IPS-NIHi11 (cell line): ENCODE measurements at places on chromosomes 1 and 21.

DNA sequence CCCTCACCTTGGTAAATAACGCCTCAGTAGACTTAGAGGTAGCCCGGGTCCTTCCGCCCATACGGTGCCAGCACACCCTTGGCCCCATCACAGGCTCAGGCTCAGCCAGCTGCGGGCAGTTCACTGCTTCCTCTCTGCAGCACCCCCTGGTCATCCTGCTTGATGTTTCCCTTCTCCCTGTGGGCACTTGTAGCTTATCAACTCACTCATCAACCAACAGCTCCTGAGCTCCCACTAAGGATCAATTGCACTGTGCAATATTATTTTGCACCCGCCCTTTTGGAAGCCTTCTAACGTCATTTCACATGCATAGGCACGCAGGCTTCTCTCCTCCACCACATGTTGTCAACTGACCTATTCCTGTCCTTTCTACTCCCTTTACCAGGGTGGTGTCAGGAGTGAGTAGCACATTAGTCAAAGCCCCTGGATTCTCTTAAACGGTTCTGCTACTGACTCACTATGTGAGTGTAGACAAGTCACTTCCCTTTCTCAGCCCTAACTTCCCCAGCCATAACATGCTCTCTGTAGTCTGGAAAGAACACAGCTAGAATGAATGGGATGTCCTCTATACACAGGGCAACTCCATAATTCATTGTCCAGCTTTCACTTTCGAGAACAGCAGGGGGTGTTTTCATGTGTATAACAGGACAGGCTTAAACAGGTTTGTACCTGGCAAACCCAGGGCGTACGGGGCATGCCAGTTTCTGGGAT is 47.1 kb upstream of the IRF2BP2 start:
- DNase-seq = no peak

GRCh38 chr1:211825980-211826379 is 4.6 kb downstream of the LPGAT1 start:
- no peak for DNase-seq

- no peak for DNase-seq
These were observed 7.9 kb downstream of the AKT3 start for GRCh38 chr1:243842161-243842560.

DNA sequence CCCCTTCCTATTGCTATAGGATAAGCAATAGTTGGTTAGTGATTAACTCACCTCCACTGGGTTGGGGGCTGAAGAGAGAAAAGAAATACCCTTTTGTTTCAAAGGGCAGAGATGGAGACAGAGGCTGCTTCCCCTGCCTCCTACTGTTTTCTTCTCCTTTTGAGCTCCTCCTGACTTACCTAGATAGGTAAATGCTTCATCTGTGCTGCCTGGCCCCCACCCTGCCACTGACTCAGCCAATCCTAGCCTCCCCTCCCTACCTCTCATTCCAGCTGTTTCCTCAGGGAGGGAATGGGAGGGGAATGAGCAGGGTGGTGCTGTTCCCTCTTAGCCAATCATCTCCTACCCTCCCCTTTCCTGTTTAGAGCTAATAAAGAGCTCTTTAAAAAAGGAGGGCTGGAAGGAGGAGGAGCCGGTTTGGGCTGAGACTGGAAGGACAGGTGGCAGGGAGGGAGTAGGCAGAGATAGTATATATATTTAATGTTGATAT is at the start of gene C1orf116:
TSS of gene C1orf116 (minus strand) at position 229 of the 490 bp plus-strand sequence. CDS start 5,158 bp downstream, outside the sequence.
- DNase-seq = peak; percentile 95

GRCh38 chr1:219798283-219799030 is 129.9 kb downstream of the SLC30A10 start:
- DNase-seq = no peak

GRCh38 chr1:180966312-180966711 is 53.6 kb downstream of the KIAA1614 start:
- DNase-seq = no peak

DNA sequence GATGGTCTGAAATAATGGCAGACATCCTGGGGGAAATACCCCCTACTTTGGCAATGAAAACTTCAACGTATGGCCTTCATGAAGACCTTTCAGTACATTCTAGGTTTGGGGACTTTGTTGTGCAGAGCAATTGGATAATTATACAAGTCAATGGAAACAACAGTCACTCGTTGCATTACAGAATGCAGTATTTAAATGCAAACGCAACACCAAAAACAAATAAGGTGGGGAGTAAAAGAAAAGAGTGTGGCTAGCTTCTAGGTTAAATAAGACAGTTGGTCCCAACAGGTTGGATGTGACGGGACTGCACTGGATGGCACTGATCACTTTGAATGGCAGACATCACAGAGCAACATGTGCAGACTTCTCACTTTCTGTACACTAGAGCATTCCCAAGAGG is 358.3 kb upstream of the GREM2 start:
- no peak for DNase-seq

GRCh38 chr1:43949678-43950077 is 2.9 kb downstream of the IPO13 start:
- no peak for DNase-seq

DNA sequence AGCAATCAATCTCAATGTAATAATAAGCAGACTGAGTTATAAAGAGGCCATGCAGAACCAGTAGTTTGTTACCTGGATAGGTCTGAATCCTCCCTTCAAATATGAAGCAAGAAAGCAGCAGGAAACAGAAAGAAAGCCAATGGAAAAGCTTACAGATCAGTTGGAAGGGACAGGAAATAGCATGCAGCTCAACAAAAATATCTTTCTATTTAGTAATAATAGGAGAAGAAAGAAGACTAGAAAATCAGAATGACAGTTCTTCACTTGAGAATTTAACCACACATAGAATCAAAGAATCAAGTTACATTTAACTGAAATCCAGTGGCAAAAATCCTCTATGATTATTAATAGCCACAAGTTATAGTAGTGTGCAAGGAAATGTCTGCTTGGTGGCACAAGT is 194.4 kb downstream of the EIF4G3 start:
- DNase-seq = no peak

- no peak for DNase-seq
These were observed 482 bp downstream of the TM2D1 start for GRCh38 chr1:61724506-61724812.

- no peak for DNase-seq
These were observed 98.5 kb upstream of the DMRTA2 start for GRCh38 chr1:50521703-50522102.

DNA sequence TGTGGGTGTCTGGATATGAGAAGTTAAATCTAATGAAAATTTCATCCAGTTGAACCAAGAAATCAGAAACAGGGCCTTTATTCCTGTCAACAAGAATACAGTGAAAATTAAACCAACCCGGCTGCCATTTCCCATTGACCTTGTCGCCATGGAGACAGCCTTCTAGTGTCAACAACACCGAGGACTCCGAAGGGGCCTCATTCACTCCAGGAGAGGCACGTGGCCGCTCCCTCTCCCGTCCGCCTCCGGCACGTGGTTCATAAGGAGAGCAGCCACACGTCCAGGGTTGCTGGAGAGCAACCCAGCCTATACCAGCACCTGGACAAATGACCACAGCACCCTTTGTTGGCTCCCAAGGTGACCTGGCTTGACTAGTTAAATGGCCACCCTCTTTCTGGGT is 120.3 kb upstream of the VAMP3 start:
- no peak for DNase-seq

GRCh38 chr1:172351754-172352161 is 68.7 kb upstream of the C1orf105 start:
- DNase-seq = no peak

GRCh38 chr1:28885977-28886730 is 28.2 kb upstream of the EPB41 start:
- DNase-seq = no peak
